ENCODE measurements at places on chromosomes 5 and 9.

- no peak for DNase-seq
Measured at GRCh38 chr5:31096238-31096865, 97.1 kb upstream of the CDH6 start.

DNA sequence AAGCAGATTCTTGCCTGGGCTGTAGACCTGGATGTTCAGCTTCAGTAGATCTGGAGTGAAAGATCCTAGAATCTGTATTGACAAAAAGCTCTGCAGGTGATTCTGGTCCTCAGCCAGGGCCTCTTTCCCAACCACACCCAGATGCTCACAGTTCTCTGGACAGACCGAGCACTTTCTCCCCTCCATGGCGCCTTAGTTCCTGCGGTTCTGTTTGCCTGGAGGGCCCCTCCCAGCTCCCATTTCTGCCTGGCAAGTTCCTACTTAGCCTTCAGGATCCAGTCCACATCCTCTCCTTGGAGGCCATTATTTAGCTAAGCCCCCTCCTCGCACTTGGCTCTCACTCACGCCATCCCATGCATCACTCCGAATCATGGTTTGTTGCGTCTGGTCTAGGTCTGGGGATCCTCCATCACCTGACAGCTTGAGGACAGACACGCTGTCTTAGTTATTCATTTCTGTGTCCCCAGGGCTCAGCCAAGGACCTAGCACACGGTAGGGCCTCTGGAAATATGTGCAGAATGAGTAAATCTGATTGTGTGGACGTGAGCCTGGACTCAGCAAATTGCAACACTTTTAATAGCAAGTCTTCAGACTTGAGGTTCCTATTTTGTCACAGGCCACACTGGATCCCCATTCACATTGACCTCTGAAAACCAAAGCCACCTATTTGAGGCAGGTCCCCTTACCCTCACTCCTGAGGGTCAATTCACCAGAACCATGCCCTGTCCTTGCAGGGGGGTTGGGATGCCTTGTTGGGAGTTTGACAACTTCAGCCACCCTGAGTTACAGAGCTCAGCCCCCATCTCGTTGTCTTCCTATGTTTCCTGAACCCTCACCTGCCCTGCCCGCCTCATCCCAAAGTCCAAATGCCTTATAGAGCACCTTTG lies 50.7 kb downstream of the COL15A1 start:
- DNase-seq = no peak

- no peak for DNase-seq
Measured at GRCh38 chr9:72274916-72275315, 90.1 kb downstream of the ZFAND5 start.

DNA sequence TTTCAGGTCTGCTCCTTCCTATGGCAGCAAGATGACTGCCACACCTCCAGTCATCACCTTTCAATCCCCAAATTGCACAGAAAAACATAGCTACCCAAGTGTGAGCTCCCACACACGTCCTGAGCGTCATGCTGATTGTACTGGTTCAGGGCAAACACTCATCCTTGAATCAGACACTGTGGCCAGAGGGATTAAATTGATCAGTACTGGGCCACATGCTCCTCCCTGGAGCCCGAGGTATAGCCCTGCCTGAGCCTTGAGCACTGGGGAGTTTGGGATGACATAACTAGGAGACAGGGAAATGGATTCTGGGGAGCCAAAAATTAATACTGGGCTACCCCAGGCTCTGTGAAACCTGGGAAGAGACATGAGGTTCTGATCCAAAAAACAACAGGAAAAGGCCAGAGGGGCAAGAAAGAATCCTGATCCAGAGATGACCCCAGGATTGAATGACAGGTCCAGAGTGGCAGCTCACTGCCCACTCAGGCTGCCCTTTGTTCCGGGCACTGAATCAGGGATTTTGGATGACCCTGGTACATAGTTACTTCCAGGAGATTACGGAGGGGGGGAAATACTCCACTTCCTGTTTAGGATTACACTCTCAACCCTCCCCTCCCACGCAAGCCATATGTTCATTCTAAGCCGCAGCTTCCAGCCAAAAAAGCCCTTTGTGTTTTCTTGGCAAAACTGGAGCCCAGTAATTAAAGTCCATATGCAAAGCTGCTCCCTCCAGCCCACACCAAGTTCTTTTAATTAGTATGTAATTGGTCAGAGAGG lies 141.6 kb upstream of the SPRY4 start:
- DNase-seq = no peak

GRCh38 chr9:123978981-123979380 lies 32.6 kb upstream of the LHX2 start:
- DNase-seq = no peak

GRCh38 chr5:122458278-122458872 lies 146.3 kb downstream of the SNCAIP start:
- DNase-seq = no peak

DNA sequence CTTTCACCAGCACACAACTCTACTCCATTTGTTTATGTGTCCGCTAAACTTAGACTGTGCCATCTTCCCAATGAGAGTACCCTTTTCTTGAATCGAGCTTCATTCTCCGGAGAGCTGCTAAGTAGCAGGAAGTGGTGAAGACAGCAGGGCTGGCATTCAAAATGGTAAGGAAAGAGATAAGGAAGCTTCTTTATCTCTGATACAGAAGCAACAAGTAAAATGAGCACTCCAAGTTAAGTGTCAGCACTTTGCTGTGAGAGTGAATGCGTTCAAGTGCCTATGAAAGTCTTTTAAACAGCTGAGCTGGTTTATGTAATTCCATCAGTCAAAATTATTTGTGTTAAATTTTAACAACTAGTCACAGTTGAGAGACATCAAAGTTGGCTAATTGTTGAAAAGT lies 386.8 kb upstream of the PTPRD start:
- no peak for DNase-seq

DNA sequence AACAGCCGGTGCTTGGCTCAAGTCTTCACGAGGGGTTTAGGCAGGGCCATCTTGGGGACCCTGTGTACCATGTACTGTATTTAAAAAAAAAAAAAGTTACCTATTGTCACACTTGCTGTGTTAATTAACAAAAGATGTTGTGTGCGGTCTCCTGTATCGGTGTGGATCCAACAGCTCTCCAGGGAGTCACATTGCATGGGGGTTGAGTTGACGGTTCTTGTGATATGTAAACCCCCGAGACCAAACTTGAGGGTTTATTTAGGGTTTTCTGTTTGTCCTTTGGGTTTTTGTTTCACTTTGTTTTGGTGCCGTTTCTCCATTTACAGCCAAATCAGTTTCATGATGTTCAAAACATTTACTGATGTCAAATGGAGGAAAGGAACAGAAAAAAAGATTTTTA lies 22.2 kb downstream of the AMBP start:
- DNase-seq = no peak

- DNase-seq = no peak
Measured at GRCh38 chr9:109017061-109017460, 3.8 kb upstream of the CTNNAL1 start.

DNA sequence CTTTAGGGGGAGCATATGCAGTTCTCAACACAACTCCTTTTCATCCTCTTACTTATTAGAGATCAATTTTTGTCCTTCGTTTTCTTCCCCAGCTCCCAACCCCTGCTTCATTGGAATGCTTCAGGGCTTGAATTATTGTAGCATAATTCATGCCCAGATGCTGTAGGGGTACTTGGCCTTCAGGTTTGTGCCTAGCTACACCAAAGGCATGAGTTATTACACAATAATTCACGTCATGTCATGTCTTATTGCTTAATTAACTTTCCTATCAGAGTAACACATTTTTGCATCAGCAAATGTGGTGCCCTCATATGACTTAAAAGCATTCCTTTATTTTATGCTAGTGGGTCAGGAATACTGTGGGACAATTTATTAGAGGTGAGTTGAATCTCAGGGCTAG lies 507.2 kb downstream of the NFIB start:
- DNase-seq = no peak

DNA sequence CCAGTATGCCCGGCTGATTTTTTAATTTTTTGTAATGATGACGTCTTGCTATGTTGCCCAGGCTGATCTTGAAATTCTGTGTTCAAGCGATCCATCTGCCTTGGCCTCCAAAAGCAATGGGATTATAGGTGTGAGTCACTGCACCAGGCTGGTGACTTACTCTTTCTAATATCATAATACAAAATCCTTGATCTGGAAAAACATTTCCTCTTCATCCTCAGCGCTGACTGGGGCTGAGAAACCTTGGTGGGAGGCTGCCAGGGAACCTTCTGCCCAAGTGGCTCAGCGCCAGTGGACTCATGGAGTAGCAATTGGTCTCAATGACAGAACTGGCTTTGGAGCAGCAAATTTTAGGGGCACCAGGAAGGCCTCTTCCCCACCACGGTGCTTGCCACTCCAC lies 17.5 kb upstream of the SEMA4D start:
- DNase-seq = no peak

GRCh38 chr9:99109522-99109921 lies 4.6 kb downstream of the TGFBR1 start:
- DNase-seq = no peak

DNA sequence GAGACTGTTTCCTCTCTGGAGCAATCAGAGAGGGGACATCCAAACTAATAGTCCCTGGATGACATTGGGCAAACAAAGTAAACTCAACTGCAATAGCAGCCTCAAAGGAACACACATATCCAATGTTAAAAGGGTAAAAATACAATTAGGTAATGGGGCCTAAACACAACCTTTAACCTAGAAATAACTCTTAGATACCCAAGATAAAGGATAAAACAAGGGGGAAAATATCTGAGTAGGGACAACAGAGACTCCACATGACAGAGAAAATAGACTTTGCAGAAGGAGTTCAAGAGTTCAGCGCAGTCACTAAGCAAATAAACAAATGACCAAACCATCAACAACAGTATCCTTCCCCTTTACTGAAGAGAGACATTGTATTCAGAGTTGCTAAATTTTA lies 149.3 kb downstream of the FBXO4 start:
- DNase-seq = no peak

DNA sequence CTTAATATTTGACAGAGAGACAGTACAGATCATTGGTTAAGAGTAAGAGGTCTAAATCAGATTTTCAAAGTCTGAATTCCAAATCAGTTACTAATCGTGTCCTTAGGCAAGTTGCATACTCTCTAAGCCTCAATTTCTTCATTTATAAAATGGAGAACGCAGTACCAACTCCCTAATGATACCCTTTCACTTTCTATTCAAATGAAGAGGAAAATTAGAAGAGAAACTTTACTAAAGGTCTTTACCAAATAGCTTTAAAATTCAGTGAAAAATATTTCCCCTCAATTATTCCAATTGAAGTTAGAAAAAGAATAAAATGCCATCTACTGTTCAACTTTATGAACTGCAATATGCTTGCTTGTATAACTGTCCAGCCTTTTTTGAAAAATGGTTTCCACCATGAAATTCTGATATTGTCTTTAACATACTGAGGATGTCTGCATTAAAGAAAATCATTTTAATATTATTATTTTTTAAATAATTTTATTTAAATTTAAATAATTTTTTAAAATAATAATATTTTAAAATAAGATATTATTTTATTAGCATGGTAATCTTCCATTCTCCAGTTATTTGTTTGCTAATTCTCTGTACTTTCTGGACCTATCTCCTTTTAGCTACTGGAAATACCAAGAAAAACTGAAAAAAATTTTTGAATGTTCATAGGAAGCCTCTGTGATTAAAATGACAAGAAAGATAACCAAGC lies 36.0 kb downstream of the POC5 start:
- no peak for DNase-seq

- DNase-seq = no peak
Measured at GRCh38 chr5:50967563-50968355, 301.3 kb downstream of the PARP8 start.

GRCh38 chr5:169027501-169028061 lies 273.4 kb downstream of the SLIT3 start:
- DNase-seq = no peak

DNA sequence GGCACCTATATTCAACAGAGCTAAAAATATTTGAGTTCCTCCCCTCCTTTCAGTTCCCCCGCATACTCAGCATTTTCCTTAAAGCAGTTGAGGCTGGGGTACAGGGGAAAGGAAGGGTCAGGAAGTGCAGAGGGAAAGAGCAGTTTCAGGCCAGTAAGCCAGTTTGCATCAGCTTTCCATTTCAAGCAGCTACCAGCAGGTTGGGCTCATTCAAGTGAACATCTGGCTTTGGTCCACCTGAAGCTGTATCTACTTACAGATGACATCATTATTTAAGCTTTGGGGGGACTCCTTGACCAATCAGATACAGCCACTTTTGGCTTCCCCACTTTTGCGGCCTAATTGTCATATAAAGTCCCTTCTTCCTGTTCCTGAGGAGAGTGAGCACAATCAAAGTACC lies 8.2 kb upstream of the ACO1 start:
- no peak for DNase-seq

DNA sequence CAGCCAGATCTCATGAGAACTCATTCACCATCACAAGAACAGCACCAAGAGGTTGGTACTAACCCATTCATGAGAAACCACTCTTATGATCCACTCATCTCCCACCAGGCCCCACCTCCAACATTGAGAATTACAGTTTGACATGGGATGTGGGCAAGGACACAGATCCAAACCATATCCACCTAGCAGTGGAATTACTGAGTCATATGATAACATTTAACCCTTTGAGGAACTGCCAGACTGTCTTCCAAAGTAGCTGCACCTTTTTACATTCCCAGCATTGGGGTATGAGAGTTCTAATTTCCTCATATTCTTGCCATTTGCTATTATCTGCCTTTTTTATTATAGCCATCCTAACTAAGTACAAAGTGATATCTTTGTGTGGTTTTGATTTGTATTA lies 51.9 kb downstream of the CTNNA1 start:
- no peak for DNase-seq

DNA sequence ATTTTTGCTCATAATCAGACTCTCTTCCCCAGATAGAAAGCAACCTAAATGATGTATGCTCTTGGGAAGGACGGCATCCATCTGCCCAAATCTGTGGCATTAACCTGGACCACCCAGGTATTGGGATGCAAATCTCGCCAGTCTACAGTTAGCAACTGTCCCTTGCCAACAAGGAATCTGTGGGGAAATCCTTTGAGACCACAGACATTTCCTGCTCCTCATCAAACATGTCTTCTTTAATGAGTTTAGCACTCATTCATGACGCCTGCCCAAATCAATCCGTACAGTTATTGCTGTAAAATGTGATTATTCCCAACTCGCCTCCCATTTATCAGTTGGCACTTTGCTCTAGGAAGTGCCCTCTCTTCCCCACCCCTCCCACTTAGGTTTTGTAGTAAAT lies 7.8 kb downstream of the ROR2 start:
- no peak for DNase-seq

DNA sequence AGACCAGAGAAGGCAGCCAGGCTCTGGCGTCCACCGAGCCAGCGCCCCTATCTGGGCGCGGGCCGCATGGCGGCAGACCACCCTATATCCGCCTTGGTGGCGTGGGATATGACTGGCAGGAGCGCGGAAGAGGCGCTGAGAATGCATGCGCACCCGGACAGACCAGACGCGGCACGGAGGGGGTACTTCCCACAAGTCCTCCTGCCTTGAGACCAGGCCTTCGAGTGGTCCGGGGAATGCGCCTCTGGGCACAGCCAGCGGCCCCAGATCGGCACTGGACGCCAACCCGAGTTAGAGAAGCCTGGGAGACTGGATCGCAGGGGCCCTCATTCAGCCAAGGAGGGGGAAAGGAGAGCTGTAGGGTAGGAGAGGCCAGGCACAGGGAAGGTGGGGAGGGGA lies 2.5 kb upstream of the LMX1B start:
- no peak for DNase-seq

- no peak for DNase-seq
Measured at GRCh38 chr5:54624805-54625568, 107.4 kb downstream of the SNX18 start.
